ENCODE measurements at places on chromosomes 2 and 18. TPM values are rescaled to one million over a fixed set of nuclear protein-coding genes. Genes with fewer than 3 reads are reported as not detected.

Gene FMNL2
- 28.8 TPM for total RNA-seq

Gene DSG4
- under 0.01 TPM for total RNA-seq

Gene ASIC4
- total RNA-seq: not detected

Gene HAAO
- 1.9 TPM for total RNA-seq

Gene SCN2A
- 0.89 TPM for total RNA-seq

Gene RIT2
- not detected for total RNA-seq
